CD4-positive, alpha-beta memory T cell (primary cell): ENCODE measurements at places on chromosomes 2 and 18. TPM values are rescaled to one million over a fixed set of nuclear protein-coding genes. Genes with fewer than 3 reads are reported as not detected.

DNA sequence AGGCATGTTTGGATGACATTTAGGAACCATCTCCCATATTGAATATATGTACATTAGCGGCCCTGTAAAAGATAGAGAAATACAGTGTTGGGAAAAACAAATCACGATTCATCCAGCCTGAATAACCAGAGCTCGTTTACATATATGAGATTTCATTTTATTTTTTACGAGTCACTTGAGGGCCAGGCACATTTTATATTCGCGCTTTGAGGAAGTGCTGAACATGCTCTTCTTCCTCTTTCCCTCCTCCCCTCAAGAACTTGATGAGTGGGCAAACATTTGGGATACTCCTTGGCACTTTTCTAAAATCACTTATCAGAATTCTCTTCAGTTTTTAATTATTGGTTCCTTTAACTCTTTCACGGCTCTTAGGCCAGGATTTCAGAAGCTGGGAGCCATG is 268.0 kb upstream of the TANK start:
- DNase-seq, result no peak

Gene CD8B2
- not detected for total RNA-seq

- DNase-seq, result no peak
Observed at GRCh38 chr18:6751222-6751621, 21.7 kb downstream of the ARHGAP28 start.

DNA sequence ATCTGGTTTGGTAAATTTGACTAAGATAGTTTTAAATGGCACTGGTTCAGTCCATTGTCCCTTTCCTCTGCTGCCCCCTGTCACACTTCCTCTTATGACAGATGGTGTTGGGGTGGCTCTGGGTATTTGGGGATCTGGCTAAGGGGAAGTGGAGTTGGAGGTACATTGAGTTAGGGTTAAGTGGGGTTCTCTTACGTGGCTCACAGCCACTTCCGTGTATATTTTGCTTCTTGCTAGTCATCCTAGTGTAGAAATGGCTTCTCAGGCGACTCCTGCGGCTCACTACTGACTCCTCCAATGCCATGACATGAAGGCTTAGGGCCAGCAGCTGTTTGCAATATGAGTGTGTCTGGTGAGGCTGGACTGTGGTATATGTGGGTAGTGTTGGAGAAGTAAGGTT is 187.0 kb downstream of the HAUS1 start:
- DNase-seq, result no peak

Gene CNDP1
- not detected for total RNA-seq

DNA sequence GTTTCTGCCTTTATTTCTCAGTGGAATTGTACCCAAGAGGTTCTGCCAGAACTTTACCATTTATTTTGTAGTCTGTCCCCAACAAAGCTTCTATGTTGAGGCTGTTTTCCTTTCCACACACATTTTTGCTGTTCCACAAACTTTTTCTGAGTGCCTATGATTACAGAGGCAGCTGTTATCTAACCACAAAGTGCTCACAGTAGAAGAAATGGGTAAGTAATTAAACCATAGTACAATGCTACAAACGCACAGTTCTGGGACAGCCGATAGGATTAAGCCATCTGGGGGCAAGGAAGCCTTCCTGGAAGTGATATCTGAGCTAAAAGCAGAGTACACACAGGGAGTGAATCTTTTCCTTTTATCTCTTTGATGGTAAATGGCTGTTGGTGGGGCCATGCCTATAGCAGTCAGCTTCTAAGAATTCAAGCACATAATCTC is 3.9 kb upstream of the MGAT4A start:
- no peak for DNase-seq

DNA sequence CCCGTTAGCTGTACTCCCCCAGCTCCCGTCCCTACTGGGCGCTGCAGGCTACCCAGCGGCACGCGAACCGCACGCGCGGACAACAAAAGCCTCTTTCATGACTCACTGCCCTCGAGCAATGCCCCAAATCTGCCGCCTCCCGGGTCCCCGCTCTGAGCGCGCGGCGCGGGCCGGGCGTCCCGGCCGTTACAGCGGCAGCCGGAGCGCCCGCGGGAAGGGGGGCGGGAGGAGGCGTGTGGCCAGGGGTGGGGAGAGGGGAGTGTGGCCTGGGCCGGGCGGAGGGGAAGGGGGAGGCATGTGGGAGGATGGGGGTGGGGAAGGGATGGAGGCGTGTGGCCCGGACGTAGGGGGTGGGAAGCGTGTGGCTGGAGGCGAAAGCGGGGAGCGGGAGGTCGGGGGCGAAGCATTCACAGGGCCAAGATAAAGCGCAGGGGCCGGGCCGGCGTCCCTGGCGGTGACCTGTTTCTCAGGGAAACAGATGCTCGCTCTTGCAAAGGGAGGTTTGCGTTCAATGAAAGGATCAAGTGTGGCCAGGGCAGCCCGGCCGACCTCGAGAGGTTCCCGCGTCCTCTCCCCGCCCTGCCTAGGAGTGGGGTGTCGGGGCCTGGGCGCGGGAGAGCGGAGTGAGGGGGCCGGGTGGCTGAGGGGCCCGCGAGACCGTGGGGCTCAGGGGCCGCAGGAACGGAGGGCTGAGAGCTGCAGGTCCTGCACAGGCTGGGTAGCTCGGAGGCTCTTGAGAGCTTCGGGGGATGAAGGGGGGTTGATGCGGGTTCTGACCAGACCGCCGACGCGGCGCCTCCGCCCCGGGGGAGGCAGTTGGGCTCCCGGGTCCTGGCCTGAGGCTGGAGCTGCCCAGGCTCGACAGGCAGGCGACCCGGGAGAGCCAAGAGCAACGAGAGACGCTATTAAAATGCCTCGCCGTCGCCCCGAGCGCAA is 3.5 kb upstream of the NEUROD1 start:
- DNase-seq, result no peak

DNA sequence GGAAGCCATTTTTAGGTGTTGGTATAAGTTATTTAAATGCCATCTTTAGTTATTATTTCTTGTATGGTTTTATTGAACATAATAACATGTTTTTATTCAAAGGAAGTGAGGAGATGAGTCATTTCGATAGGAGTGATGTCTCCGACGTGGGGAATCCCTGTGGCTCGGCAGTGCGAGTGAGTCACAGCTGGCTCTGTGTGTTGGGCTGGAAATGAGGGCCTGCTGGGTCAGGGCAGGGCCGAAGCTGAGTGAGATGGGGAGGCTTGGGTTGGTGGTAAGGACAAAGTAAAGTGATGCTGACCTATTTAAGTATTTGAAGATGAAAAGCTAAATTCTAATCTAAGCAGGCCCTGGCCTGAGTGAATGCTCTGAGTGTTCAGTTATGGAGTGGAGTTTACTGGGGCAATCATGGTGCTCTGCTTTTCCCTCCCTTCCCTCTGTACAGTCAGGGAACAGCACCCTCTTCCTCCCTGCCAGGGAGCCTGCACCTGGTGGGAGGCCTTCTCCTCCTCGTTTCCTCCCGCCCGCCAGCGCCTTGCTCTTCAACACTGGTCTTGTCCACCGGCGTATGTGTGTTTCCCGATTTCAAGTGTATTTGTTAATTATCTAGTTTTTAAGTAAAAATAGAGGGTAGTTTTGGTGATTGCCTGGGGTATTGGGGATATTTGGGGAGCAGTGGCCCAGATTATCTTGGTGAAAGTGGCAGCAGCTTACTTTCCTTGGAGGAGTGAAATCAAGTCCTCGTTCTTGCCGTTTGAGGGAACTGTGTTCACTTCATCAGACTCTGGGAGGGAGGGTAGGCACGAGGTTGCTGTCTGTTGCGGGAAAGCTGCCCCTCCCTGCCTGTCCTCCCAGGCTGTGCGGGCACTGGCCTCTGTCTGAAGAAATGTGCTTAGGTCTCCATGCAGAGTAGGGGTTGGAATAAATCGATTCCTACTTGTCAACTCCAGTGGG is 157.0 kb downstream of the LDLRAD4 start:
- peak; percentile 68 for DNase-seq

Gene IFIH1
- 30.1 TPM for total RNA-seq

DNA sequence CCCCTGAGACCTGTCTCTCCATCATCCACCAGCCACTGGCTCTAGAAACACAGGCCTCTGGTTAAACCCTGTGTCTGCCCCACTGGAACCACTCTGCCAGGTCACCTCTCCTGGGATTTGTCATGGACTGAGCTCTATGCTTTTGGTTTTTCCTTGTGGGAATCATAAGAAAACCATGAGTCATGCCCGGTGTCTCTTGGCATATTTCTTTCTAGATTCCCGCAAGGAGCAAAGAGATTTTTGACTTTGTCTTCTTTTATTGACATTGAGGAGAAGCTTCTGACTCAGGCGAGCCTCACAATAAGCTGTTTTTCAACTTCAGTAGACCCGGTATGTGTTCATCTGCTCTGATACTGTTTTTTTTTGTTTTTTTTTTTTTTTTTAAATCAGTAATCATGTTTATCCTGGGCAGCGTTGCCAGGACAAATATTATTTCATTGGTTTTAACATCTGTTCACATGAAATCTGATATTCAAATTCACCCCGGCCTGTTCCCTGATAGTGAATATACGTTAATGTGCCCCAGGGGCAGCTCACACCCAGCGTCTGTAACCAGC is 207.1 kb downstream of the ACKR3 start:
- DNase-seq, result no peak

GRCh38 chr2:237892984-237893595 is 33.7 kb downstream of the RAMP1 start:
- no peak for DNase-seq

- no peak for DNase-seq
Observed at GRCh38 chr2:46077522-46078107, 219.6 kb upstream of the EPAS1 start.

- no peak for DNase-seq
Observed at GRCh38 chr18:26322890-26323653, 96.8 kb downstream of the TAF4B start.

- no peak for DNase-seq
Observed at GRCh38 chr2:148701877-148702276, 57.3 kb downstream of the EPC2 start.
